ENCODE measurements at places on chromosomes 5 and 9. TPM values are rescaled to one million over a fixed set of nuclear protein-coding genes. Genes with fewer than 3 reads are reported as not detected.

TMEM215 gene
- not detected for total RNA-seq

OR2K2 gene
- total RNA-seq, result not detected

OBP2B gene
- not detected for total RNA-seq

GRCh38 chr9:135048758-135049444 is 38.6 kb upstream of the OLFM1 start:
- no peak for DNase-seq

- DNase-seq, result no peak
These were observed 20.9 kb downstream of the CDHR2 start for GRCh38 chr5:176570044-176570443.

GRCh38 chr5:141656396-141656795 is 5.2 kb upstream of the FCHSD1 start:
- DNase-seq, result no peak

DNA sequence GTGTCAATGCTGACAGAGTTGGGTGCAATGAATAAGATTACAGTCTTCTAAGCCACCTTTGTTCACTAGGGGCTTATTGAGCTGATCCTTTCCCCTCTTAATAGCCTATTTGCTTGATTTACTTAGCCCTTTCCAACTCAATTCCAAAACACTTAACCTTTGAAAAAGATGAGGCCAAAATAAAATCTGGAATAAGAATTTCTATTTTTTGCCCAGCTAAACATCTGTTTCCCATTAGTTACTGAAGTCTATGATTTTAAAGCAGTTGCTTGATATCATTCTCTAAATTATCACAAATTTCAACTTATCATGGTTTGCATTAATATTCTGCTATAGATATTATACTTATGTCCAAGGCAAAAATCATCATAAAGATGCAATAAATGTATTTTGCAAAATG is 1272.0 kb upstream of the ACO1 start:
- no peak for DNase-seq

- DNase-seq, result no peak
These were observed 94.1 kb downstream of the SUSD1 start for GRCh38 chr9:112080831-112081542.

GRCh38 chr5:107277485-107278125 is 393.1 kb downstream of the EFNA5 start:
- no peak for DNase-seq

- DNase-seq, result no peak
These were observed 276.8 kb upstream of the CLINT1 start for GRCh38 chr5:158135682-158136179.

Data from Karpas-422 (cell line).